ENCODE measurements at places on chromosomes 7 and 10.

DNA sequence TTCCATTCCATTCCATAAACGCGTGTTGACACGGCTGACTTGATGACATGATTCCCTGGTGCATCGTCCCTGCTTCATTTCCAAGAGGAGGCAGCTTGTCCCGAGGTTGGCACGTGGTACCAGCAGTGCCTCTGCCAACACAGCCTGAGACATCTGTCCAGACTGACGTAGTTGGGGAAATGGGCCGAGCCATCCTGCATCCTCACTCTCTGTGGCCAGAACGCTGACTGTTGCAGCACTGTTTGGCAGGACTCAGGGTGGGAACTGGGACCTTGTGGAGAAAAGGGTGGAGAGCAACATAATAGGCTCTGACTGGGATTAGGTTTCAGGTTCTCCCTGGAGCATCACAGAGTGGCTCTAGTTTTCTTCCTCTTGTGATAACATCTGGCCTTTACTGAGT, 118.6 kb upstream of the BTBD16 start:
- no peak for DNase-seq

- DNase-seq: no peak
Measured at GRCh38 chr10:61973169-61973568, 71.7 kb downstream of the ARID5B start.

DNA sequence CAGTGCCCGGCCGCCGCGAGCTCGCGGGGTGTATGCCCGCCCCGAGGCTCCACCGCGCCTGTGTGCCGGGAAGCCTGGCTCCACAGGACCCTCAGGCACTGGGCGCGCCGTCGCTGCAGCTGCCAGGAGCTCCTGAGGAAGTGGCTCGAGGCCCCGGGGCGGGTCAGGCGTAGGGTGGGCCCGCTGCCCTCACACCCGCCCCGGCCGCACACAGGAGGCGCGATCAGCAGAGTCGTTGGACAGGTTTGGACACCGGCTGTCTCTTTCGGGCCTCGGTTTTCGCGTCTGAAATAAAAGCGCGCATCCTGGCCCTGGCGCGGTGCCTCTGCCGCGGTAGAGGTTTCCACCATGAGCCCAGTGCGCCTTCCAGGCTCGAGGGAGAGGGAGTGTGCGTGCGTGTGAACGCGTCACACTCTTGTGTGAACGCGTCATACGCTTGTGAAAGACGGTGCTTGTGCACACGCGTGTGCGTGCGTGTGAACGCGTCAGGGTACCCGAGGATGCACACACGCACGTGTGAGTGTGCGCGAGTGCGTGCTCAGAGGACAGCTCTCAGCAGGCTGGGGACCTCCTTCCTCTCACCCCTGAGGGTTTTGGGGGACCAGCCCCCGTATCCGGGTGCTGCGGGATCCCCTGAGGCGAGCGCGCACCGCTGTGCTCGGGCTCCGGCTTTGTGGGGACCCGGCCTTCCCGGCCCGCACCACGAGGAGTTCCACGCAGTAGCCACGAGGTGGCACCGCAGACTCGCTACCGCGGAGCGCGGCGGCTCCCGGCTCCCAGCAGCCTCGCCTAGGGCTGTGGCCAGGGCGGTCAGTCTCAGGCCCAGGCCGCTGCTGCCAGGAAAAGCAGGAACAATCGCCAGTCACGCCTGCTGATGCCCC, 83.8 kb downstream of the BMS1 start:
- no peak for DNase-seq

- DNase-seq: no peak
Measured at GRCh38 chr10:59465088-59465487, 102.7 kb upstream of the FAM13C start.

GRCh38 chr10:123999956-124000615, 93.3 kb downstream of the CHST15 start:
- DNase-seq: no peak

GRCh38 chr10:57955076-57955475, 312.6 kb downstream of the IPMK start:
- no peak for DNase-seq
